ENCODE measurements at places on chromosomes 3 and 15. TPM values are rescaled to one million over a fixed set of nuclear protein-coding genes. Genes with fewer than 3 reads are reported as not detected.

The SHQ1 gene
- 14.5 TPM for total RNA-seq

The FBLN2 gene
- total RNA-seq: 7.7 TPM

The ZNF620 gene
- total RNA-seq: 7.6 TPM

The ENTPD3 gene
- total RNA-seq: under 0.01 TPM

The EFCC1 gene
- total RNA-seq: 5.2 TPM

The TPRG1 gene
- total RNA-seq: 0.43 TPM

The ZCWPW2 gene
- total RNA-seq: 0.22 TPM

The CLCN2 gene
- 1.8 TPM for total RNA-seq

The CLEC3B gene
- total RNA-seq: 0.65 TPM

The PRSS50 gene
- not detected for total RNA-seq

The CCDC54 gene
- total RNA-seq: not detected

The PPARG gene
- 47.9 TPM for total RNA-seq

The SCAP gene
- total RNA-seq: 46.6 TPM

The FRG2C gene
- total RNA-seq: not detected

The CLDN11 gene
- total RNA-seq: 90.1 TPM

The RTP1 gene
- total RNA-seq: not detected

The ACOX2 gene
- total RNA-seq: 1.3 TPM

The CRYGS gene
- total RNA-seq: 1.1 TPM

The FBXO22 gene
- total RNA-seq: 32.2 TPM

The COLQ gene
- total RNA-seq: 0.43 TPM

The UROC1 gene
- total RNA-seq: under 0.01 TPM

The HIGD2B gene
- total RNA-seq: 0.11 TPM

The DLL4 gene
- total RNA-seq: 99.3 TPM

The MIX23 gene
- total RNA-seq: 14.3 TPM

The POPDC2 gene
- 0.17 TPM for total RNA-seq

Measured in dermis lymphatic vessel endothelial cell (primary cell).